ENCODE measurements at places on chromosomes 2 and 18.

GRCh38 chr2:68118816-68119215 lies 38.9 kb upstream of the PNO1 start:
- no peak for DNase-seq

GRCh38 chr2:146997488-146997887 lies 847.3 kb upstream of the ACVR2A start:
- no peak for DNase-seq

- no peak for DNase-seq
These were observed 156.4 kb downstream of the AQP4 start for GRCh38 chr18:26708806-26709716.

- DNase-seq = no peak
These were observed 695.3 kb upstream of the REG3G start for GRCh38 chr2:78330193-78330592.

DNA sequence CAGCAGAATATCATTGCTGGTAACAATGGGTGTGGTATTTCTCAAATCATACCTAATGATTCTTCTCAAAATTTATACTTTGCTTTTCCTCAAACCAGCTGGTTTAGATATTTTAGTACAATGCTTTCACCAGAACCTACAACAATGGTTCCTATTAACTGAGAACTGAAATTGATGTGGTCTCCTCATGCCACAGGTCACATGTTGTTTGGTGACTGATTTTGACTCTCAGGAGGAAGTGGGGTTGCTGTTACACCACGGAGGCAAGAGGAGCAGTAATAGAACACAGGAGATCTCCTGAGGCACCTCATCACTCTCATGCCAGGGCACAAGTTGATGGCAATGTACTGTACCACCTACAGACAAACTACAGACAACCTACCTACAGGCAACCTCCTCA lies 3.0 kb upstream of the CEP68 start:
- DNase-seq = peak; percentile 14

DNA sequence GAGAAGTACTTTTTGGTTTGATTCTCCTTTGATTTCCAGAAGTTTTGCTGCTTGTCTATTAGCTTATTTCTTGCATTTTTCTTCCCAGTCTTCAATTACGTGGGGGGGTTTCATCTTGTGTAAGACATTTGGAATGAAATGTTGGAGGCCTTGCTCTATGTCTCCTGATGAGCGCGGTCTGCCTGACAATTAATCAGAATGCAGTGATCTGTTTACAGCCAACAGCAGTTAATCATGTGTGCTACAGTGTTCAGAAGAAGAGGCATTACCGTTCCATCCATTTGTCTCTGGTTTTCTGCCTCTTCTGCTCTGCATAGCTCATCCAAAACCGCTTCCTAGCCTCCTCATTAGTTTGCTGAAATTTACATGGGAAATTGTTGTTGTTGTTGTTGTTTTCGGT lies 134.4 kb upstream of the ST6GAL2 start:
- no peak for DNase-seq

- no peak for DNase-seq
These were observed 54.2 kb downstream of the KCNG2 start for GRCh38 chr18:79851950-79852349.

DNA sequence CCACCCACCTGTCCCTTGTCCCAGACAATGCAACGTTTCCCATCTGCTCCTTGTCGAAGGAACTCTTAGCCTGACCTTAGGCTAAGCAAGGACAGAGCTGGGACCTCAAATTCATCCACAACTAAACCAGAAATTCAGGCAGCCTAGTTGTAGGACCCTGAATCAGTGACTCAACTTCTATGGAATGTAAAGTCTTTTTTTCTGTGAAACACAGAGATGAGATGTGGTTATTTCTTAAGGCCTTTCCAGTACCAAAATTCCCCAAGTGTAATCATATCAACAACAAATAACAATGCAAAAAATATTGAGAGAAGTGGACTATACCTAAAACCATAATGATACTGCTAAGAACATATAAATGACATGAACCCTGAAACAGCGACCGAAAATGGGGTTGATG lies 46.7 kb downstream of the EN1 start:
- no peak for DNase-seq

DNA sequence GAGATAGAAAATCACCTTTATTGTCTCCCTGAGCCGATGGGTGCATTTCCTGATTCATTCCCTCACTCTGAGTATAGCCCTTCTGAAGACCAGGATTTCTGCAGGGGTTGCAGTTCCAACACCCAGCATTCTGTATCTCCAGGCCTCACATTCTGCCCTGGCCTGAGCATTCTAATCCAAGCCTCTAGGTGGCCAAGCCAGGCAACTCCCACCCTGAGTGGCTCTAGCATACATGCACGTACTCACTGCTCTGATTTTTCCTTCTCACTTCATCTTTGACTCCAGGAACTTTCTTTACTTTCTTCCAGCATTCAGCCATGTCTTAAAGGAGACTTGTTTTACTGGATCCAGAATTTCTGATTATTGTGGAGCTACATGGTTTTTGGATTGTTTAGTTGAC lies 100.7 kb upstream of the STK39 start:
- no peak for DNase-seq

DNA sequence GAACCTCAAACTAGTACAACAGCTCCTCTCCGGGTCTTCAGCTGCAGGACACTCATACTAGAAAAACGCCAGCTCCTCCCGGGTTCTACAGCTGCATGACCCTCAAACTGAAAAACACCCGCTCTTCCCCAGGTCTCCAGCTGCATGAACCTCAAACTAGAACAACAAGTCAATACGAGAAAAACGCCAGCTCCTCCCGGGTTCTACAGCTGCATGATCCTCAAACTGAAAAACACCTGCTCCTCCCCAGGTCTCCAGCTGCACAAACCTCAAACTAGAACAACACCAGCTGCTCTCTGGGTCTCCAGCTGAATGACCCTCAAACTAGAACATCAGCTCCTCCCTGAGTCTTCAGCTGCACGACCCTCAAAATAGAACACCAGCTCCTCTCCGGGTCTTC lies 315.0 kb upstream of the TFPI start:
- DNase-seq = no peak

DNA sequence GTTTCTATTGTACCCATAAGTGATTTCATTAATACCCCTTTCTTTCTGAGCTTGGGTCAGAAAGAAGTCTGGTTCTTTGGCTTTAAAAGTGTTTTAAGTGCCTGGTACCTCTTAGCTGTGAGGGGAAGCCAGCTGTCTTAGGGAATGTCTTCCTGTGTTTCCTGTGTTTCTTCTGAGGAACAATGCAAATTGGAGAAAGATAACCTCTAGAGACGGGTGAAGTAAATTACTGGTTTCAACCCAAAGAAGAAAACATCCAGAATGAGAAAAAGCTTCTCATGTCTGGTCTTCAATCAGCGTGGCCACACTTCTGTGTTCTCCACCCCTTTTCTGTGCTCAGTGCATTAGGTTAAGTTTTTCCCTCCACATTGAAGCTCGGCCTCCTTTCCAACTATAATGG lies 10.2 kb upstream of the CHN1 start:
- DNase-seq = no peak

- DNase-seq = no peak
These were observed 998.0 kb upstream of the CDH2 start for GRCh38 chr18:29174891-29175290.

- no peak for DNase-seq
These were observed 6.7 kb downstream of the LDLRAD4 start for GRCh38 chr18:13225261-13225660.

GRCh38 chr2:150677551-150677950 lies 190.1 kb upstream of the RND3 start:
- no peak for DNase-seq

GRCh38 chr18:31176531-31176930 lies 13.9 kb upstream of the DSC1 start:
- no peak for DNase-seq

DNA sequence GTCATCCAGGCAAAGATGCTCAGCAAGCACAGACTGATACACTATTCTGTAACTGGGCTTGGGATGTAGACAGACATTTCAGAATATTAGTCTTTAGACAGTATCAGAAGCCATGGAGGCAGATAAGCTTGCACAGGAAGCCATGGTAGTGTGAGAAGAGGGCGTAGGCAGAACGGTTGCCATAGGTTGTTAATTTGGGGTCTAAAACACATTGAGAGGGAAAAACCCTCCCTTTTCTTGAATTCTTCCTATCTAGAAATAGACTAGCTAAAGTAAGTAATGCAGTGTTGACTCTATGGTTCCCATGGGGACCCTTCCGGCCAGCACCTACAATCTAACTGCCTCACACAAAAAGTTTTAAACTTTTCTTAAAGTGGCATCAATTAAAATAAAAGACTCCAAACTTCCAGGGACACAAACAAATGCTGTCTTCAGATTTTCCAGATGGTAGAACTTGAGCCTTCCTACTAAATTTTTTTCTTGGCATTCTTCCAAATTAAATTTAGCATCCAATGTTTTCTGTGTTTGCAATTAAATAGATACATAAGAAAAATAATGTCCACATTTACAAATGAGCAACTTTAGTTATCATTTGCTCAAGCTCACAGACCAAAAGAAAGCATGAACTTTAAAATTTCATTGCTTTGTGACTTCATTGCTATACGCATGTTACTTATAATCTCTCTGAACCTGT lies 1.9 kb downstream of the PRKRA start:
- DNase-seq = no peak

GRCh38 chr2:121868652-121869051 lies 113.2 kb downstream of the TSN start:
- DNase-seq = no peak

GRCh38 chr2:182554950-182555349 lies 128.1 kb upstream of the PDE1A start:
- no peak for DNase-seq

- DNase-seq = no peak
These were observed 27.6 kb downstream of the MRPL35 start for GRCh38 chr2:86226636-86227520.

- peak; percentile 39 for DNase-seq
These were observed 1.0 kb downstream of the CXCR4 start for GRCh38 chr2:136116813-136117390.

- DNase-seq = no peak
These were observed 422.2 kb downstream of the LRRTM4 start for GRCh38 chr2:77099961-77100360.

All from activated CD4-positive, CD25-positive, alpha-beta regulatory T cell (primary cell).